ENCODE measurements at places on chromosomes 5 and 9.

GRCh38 chr9:115413304-115413703 is 295.3 kb upstream of the TNC start:
- no peak for DNase-seq

- DNase-seq, result no peak
These were observed 183.2 kb downstream of the TLR4 start for GRCh38 chr9:117887383-117887782.

DNA sequence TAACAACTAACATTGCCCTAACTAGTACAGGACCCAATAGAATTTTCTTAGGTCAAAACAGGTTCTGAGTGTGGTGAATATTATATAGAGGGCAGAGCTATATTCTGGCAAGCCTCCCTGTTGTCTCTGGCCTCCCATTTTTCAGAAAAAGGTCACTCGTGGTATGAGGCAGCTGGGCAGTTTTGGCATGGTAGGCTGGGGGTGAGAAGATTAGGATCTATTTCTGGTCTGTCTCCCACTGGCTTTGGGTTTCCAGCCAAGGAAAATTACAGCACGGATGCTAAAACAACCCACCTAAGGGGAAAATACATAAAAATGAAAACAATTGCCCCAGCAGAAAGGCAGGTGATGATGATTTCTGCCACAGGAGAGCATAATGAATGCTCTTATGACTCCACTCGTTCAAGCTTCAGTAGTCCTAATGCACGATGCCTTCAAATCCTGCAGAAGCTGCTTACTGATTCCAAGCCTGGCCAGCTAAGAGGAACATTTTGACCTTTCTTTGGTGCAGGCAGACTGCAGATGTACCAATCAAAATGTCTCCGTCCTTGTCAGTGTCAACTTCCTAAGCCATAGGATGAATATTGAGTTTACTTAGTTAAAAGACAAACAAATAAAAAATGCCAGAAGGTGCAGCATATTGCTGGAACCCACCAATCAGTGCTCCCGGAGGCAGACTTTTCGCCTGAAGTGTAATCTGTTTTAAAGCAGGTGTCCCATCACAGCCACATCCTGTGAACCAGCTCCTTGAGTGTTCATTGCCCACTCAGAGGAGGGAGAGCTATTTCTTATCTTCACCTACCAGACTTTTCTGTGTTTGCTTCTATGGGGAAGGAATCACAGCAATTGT is 435.4 kb downstream of the ZSWIM6 start:
- no peak for DNase-seq

DNA sequence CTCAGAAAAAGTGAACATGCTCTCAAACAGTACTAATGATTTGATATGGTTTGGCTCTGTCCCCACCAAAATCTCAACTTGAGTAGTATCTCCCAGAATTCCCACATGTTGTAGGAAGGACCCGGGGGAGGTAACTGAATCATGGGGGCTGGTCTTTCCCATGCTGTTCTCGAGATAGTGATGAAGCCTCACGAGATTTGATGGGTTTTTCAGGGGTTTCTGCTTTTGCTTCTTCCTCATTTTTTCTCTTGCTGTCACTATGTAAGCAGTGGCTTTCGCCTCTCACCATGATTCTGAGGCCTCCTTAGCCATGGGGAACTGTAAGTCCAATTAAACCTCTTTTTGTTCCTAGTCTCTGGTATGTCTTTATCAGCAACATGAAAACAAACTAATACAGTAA is 401.3 kb downstream of the BNC2 start:
- DNase-seq, result no peak

GRCh38 chr5:119269061-119269944 is 86.5 kb upstream of the TNFAIP8 start:
- DNase-seq, result no peak

GRCh38 chr5:149203921-149204441 is 62.7 kb downstream of the ABLIM3 start:
- no peak for DNase-seq

GRCh38 chr9:137315581-137316011 is 13.5 kb upstream of the NRARP start:
- no peak for DNase-seq

DNA sequence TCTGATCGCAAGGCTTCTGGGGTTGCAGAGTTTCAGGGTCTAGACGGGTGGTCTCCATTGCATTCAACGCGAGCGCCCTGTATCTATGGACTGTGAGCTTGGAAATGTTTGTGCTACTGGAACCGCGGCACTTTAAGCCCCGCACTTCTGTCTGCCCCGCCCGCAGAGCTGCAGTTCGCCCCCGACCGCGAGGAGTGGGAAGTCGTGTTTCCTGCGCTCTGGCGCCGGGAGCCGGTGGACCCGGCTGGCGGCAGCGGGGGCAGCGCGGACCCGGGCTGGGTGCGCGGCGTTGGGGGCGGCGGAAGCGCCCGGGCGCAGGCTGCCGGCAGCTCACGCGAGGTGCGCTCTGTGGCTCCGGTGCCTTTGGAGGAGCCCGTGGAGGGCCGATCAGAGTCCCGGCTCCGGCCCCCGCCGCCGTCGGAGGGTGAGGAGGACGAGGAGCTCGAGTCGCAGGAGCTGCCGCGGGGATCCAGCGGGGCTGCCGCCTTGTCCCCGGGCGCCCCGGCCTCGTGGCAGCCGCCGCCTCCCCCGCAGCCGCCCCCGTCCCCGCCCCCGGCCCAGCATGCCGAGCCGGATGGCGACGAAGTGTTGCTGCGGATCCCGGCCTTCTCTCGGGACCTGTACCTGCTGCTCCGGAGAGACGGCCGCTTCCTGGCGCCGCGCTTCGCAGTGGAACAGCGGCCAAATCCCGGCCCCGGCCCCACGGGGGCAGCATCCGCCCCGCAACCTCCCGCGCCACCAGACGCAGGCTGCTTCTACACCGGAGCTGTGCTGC is 1.0 kb downstream of the ADAMTS19 start:
- no peak for DNase-seq

- no peak for DNase-seq
These were observed 23.8 kb upstream of the ZNF622 start for GRCh38 chr5:16489322-16489791.

Measured in activated CD4-positive, alpha-beta T cell treated with anti-CD3 and anti-CD28 coated beads for 24 hours (primary cell).